ENCODE measurements at places on chromosomes 16 and 17. TPM values are rescaled to one million over a fixed set of nuclear protein-coding genes. Genes with fewer than 3 reads are reported as not detected.
A peak's percentile ranks its signal among the peaks of the same experiment; 100 is the strongest.

- no peak overlapping the region for H3K4me3 ChIP-seq
- no peaks in the 10 kb centered on the region for H3K4me1 ChIP-seq
- H3K27ac ChIP-seq, result no peak overlapping the region
These were observed 15.9 kb downstream of the FCSK start for GRCh38 chr16:70470141-70470926.

DNA sequence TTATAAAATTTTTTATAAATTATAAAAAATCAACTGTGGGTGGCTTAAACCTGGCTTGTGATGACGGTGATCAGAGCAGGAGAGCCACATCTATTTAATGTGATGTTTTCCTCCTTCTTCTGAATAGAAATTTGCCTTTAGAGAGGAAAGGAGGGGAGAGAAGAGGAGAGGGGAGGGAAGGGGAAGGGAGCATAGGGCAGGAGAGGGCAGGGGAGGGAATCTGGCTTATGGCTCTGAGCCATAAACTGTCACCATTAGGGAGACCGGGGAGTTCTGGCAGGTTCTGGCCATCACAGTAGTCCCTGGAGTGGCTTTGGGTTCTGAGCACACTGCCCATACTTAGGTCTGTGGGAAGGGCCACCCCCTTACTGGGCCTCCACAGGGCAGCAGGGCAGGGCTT is 167.8 kb downstream of the ENGASE start:
- DNase-seq, result no peak
- H3K4me3 ChIP-seq, result no peak overlapping the region
- peaks cover 57% of the 10 kb centered on the region for H3K27me3 ChIP-seq
- H3K27ac ChIP-seq, result no peak overlapping the region

- H3K36me3 ChIP-seq, result no peaks in the 10 kb centered on the region
- no peaks in the 10 kb centered on the region for H3K27me3 ChIP-seq
- H3K4me1 ChIP-seq, result peaks cover 20% of the 10 kb centered on the region
- no peak overlapping the region for H3K27ac ChIP-seq
These were observed 2.8 kb upstream of the SOCS1 start for GRCh38 chr16:11258553-11259492.

The IGSF6 gene
- total RNA-seq, result not detected

DNA sequence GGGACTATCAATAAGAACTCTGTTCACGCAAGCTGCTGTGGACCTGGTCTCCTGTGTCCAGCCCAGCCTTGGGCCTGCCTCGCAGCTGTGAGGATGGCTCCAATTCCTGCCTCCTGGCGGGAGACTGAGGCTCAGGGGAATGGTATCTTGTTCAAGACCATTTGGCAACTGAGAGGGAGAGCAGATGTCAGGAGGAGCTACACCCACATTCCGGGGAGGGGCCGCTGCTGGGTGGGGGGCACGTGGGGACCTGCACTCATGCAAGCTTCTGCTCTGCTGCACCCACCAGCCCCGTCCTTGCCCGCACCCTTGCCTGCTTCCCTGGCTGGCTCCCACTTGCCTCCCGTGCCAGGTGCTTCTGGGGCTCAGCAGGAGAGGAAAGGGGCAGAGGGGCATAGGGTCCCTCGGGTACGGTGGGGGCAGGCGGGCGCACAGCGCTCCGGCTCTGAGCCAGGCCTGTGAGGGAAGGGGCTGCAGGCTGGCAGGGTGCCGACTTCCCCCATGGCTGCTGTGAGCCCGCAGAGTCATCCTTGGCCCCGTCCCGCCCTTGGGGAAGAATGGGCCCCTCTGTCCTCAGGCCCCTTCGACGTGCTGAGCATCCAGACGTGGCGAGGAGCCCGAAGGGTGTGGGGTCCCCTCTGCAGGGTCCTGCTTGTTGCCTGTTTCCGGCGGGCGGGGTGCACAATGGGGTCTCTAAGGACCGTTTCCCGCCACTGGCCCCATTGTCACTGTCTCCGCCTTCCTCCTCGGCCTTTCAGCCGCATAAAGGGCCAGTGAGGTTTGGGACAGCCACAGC is 2.7 kb downstream of the METRN start:
- no peak overlapping the region for H3K4me3 ChIP-seq
- no peak overlapping the region for H3K27ac ChIP-seq
- H3K36me3 ChIP-seq, result no peaks in the 10 kb centered on the region
- peaks cover 28% of the 10 kb centered on the region for H3K4me1 ChIP-seq
- no peaks in the 10 kb centered on the region for H3K27me3 ChIP-seq

GRCh38 chr17:79800325-79801155 is 3.7 kb upstream of the CBX8 start:
- H3K4me1 ChIP-seq, result peaks cover 13% of the 10 kb centered on the region
- no peaks in the 10 kb centered on the region for H3K36me3 ChIP-seq
- H3K27me3 ChIP-seq, result peaks cover 73% of the 10 kb centered on the region
- H3K4me3 ChIP-seq, result peak overlapping the region; percentile 37
- no peak overlapping the region for H3K27ac ChIP-seq

GRCh38 chr16:86575754-86576557 is 2.4 kb upstream of the FOXL1 start:
- H3K27ac ChIP-seq, result peak overlapping the region; percentile 78
- peak; percentile 87 for DNase-seq
- H3K27me3 ChIP-seq, result no peaks in the 10 kb centered on the region
- H3K4me3 ChIP-seq, result peak overlapping the region; percentile 63
- no peaks in the 10 kb centered on the region for H3K4me1 ChIP-seq

All from SJCRH30 (cell line).